ENCODE measurements at places on chromosomes 1 and 21. TPM values are rescaled to one million over a fixed set of nuclear protein-coding genes. Genes with fewer than 3 reads are reported as not detected.

The RASSF5 gene
- 5.4 TPM for total RNA-seq

The CD1B gene
- total RNA-seq: not detected

The CD53 gene
- 7.4 TPM for total RNA-seq

The UBE2U gene
- total RNA-seq: not detected

- DNase-seq: peak; percentile 25
Observed at GRCh38 chr1:185157599-185158412, 839 bp downstream of the SWT1 start.

DNA sequence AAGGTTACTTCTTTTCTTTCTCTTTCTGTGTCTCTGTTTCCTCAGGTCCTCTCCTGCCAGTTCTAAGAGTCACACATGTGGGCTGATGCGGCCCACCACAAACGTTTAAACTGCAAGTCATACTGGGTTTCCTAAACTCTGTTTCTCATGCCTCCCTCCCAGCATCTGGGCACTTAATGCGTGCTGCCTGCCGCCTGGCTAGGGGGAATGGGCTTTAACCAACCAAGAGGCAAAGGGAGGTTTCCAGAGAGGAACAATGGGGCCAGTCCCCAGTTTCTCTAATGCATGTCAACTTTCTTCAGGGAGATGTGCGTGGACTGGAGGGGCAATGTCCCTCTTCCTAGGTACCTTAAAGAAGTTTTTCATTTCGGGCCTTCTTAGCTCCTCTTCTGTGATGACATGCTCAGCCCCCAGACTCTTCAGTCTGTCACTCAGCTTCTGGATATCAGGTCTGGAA is 19.9 kb upstream of the SRSF4 start:
- DNase-seq: no peak

- no peak for DNase-seq
Observed at GRCh38 chr1:162699366-162699765, 67.1 kb downstream of the DDR2 start.

- DNase-seq: no peak
Observed at GRCh38 chr1:40663324-40664166, 1.9 kb downstream of the RIMS3 start.

Measured in colonic mucosa (tissue), 4 donors.